ENCODE measurements at places on chromosomes 12 and 14.

DNA sequence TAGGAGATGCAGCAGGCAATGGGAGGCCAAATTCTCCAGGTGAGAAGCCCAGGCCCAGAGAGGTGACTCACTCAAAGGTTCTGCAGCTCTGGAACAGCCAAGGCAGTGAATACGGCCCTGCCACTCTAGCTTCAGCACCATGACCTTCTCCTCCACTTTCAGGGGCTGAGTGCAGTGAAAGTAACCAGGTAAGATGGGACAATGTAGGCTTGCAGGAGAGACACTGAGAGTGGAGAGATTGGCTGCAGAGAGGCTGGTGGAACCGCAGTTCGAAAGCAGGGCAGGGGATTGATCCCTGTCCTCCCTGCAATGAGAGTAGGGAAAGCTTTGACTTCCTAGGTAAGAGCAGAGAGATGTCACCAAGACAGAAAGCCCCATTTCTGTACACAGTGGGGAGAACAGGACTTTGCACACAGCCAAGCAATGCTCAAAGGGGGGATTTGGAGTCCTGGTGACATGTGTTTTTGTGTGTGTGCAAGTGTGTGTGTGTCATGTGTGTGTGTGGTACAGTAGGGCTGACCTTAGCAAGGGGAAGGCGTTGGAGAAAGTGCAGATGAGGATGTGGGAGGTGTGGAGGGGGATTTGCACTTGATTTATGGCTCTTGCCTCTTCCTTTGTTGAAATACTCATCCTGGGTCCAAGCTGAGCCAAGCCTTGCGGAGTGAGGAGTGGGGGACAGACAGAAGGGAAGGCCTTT lies 12.7 kb downstream of the DHRS2 start:
- DNase-seq: no peak

DNA sequence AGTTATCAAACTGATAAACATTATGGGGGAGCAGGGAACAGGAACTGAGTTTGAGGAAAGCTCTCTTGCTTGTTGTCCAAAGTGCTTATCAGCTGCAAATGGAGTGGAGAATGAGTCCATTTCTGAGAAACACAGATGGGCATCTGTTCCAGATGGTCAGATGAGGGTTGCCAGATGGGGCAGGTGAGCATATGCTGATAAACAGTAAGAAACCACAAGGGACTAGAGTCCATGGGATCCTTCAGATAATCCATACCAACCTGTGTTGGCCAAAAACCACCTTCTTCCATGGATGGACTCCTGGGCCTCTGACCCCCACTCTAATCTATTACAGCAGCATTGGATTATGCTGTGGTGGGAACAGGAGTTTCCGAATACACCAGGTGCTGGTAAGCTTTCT lies 38.3 kb downstream of the GNS start:
- DNase-seq: no peak

GRCh38 chr14:49947506-49947905 lies 54.6 kb downstream of the ARF6 start:
- DNase-seq: no peak

- DNase-seq: no peak
Measured at GRCh38 chr12:55051197-55051947, 31.6 kb downstream of the NEUROD4 start.

DNA sequence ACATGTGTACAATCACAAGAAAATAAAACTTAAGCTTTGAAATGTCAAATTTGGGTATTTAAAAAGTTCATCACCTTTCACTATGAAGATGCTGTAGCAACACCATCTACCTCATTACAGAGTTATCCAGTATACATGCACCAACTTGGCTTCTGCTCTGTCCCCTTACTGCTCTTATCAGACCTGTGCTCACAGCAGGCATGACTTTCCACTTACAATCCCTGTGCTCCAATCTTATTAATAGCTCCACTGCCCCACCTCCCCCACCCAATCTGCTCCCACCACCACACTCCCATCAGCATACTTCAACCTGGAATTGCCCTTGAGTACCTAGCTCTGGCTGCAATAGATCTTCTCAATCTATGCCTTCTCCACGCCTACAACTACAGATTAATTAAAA lies 13.3 kb downstream of the GALC start:
- DNase-seq: no peak

GRCh38 chr12:129257524-129257923 lies 404.2 kb downstream of the GLT1D1 start:
- DNase-seq: no peak

- no peak for DNase-seq
Measured at GRCh38 chr12:67590149-67590790, 58.3 kb upstream of the DYRK2 start.
